NCI-H2081 (cell line): ENCODE measurements at places on chromosomes 2 and 18.

GRCh38 chr18:48456838-48457237 is 47.7 kb upstream of the ZBTB7C start:
- DNase-seq = no peak

DNA sequence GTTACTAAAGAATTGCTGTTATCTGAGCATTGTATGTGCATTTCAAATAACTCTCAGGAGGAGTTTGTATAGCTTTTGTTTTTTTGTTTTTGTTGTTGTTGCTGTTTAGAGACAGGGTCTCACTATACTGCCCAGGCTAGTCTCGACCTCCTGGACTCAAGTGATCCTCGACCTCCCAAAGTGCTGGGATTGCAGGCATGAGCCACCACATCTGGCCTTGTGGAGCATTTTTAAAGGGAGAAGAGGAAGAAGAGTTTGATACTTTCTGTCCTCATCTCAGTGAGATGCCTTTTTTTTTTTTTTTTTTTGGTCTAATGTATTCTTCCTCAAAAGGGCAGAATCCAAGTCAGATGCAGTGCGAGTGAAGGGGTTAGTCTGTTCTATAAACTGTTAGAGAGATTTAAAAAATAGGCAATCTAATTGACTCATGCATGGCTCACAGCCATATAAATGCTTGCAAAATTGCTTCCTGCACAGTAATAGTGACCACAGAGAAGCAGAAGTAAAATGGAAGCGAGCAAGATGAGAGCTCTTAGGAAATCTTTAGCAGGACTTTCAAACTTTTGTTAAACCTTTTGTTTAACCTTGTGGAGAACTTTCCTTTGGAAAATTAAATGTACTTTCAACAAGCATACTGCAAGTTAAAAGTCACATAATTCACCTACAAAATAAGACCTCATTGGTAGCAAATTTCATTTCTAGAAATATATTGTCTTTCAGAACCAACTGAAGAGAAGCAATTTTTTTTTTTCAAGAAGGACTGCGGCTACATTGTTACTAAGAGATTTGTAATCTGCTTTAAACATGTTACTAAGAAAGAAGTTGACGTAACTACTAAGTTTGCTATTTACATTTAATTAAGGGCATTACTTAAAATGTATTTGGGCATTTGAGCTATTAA is 52.3 kb upstream of the ROCK1 start:
- no peak for DNase-seq

DNA sequence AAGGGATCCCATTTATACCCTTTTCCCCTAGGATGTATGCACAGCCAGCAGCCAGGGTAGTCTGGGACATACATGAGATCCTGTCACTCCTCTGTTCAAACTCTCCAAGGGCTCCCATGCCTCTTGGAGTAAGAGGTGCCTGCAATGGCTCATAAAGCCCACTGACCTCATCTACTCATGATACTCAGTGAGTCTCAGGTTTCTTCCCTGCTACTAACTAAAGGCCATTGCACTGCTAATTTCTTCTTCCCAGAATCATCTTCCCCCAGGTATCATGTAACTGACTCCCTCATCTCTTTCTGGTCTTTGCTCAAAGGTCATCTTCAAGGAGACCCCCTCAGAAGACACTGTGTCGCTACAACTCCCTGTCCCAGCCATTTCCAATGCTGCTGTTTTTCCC is 68.2 kb downstream of the CCBE1 start:
- DNase-seq = no peak

- no peak for DNase-seq
Observed at GRCh38 chr2:232421189-232421785, 14.6 kb downstream of the ALPG start.

DNA sequence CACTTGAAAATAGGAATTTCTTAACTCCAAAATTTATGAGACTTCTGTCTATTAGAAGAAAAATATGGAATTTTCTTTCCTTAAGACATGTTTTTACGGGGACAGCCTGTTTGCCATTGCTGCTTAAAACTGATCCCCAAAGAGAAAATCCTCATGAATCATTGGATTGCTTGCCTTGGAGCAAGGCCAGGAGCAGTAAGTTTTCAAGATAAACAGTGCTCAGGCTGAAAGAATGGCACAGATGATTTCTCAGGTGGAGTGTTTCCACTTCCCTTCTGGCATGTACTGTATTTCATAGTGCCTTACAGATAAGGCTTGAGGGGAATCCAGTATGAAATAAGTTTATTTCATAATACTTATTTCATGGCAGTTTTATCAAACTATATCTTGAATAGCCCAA is 74.3 kb upstream of the MMADHC start:
- DNase-seq = no peak

GRCh38 chr18:22640281-22640842 is 222.6 kb upstream of the CTAGE1 start:
- no peak for DNase-seq

DNA sequence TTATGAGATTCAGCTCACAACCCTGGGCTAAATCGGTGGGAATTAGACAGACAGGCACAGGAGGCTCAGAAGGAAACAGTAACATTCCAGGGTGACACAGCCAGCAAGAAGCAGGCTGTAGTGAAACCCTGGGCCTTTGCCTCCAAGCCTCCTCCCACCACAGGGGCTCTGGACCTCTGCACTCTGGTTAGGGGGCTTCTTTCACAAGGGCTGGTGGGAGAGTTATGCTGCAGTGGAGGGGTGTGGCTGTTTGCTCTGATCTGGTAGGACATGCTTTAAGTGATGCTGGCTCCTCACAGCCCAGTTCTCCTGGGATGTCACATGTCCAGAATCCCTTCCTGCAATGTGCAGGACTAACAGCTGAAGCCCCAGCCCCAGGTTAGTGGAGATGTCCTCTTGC is 109.9 kb downstream of the TGFA start:
- no peak for DNase-seq

GRCh38 chr2:237408335-237409000 is 5.5 kb downstream of the COL6A3 start:
- DNase-seq = no peak

GRCh38 chr18:62182220-62182619 is 4.6 kb downstream of the PIGN start:
- no peak for DNase-seq
